ENCODE measurements at places on chromosomes 7 and 10. TPM values are rescaled to one million over a fixed set of nuclear protein-coding genes. Genes with fewer than 3 reads are reported as not detected.

Gene SLC26A4
- total RNA-seq, result under 0.01 TPM

Gene EPO
- not detected for total RNA-seq

Gene HGF
- 60.6 TPM for total RNA-seq

Gene BRAT1
- 27.7 TPM for total RNA-seq

Gene SMKR1
- total RNA-seq, result not detected

Gene UCMA
- total RNA-seq, result not detected

Gene HKDC1
- total RNA-seq, result 0.43 TPM

Gene UROS
- 93.7 TPM for total RNA-seq

Gene NPSR1
- total RNA-seq, result not detected

Gene CPSF4
- 33.8 TPM for total RNA-seq

Gene MYPN
- total RNA-seq, result 18.6 TPM

Gene MACC1
- under 0.01 TPM for total RNA-seq

Gene C7orf57
- under 0.01 TPM for total RNA-seq

Gene ABCB1
- 0.97 TPM for total RNA-seq

Gene ETV1
- 11.7 TPM for total RNA-seq

Gene OR9A2
- total RNA-seq, result not detected

Gene GDF2
- not detected for total RNA-seq

Gene BMPER
- total RNA-seq, result 5.8 TPM

Gene TRIL
- total RNA-seq, result under 0.01 TPM

Gene PTN
- 25.1 TPM for total RNA-seq

Gene SHH
- total RNA-seq, result not detected

Gene AGMO
- total RNA-seq, result not detected

Gene PDCD11
- 36.3 TPM for total RNA-seq

Gene TBRG4
- 69.6 TPM for total RNA-seq

Gene AKR1C1
- 6.0 TPM for total RNA-seq
